ENCODE measurements at places on chromosomes 11 and 22. TPM values are rescaled to one million over a fixed set of nuclear protein-coding genes. Genes with fewer than 3 reads are reported as not detected.

GRCh38 chr11:95222817-95223216 is 8.2 kb downstream of the SESN3 start:
- no peaks in the 10 kb centered on the region for H3K27me3 ChIP-seq
- no peak overlapping the region for H3K4me3 ChIP-seq
- peak overlapping the region; percentile 87 for H3K27ac ChIP-seq
- no peak for DNase-seq

GRCh38 chr11:75714211-75714610 is 3.4 kb upstream of the MOGAT2 start:
- H3K4me3 ChIP-seq = no peak overlapping the region
- H3K36me3 ChIP-seq = no peaks in the 10 kb centered on the region
- peaks cover 5% of the 10 kb centered on the region for H3K4me1 ChIP-seq
- peaks cover 6% of the 10 kb centered on the region for H3K27me3 ChIP-seq
- DNase-seq = no peak
- peak overlapping the region; percentile 0 for H3K27ac ChIP-seq

DNA sequence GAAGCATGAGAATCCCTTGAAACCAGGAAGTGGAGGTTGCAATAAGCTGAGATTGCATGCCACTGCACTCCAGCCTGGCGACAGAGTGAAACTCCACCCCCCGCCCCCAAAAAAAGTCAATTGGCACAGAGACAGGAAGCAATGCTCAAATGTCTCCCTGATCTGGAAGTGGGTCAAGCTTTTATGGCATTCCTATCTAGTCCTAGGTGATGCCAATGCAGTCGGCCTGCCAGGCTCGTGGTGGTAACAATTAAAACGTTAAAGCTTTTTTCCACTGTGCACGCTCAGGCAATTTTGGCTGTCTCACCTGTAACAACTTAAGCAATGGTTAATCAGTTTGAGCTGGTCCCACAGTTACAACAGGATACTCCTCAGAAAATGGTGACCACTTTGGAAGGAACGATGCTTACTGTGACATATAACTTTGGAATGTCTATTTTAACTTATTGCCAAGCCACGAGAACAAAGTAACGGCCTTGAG is 18.9 kb upstream of the PISD start:
- no peak overlapping the region for H3K4me3 ChIP-seq
- H3K27me3 ChIP-seq = no peaks in the 10 kb centered on the region
- no peaks in the 10 kb centered on the region for H3K4me1 ChIP-seq
- H3K36me3 ChIP-seq = peaks cover 12% of the 10 kb centered on the region
- no peak for DNase-seq
- no peak overlapping the region for H3K27ac ChIP-seq

- H3K4me3 ChIP-seq = no peak overlapping the region
- H3K27ac ChIP-seq = no peak overlapping the region
- no peaks in the 10 kb centered on the region for H3K36me3 ChIP-seq
- peaks cover 2% of the 10 kb centered on the region for H3K27me3 ChIP-seq
- DNase-seq = no peak
- H3K4me1 ChIP-seq = peaks cover 1% of the 10 kb centered on the region
Measured at GRCh38 chr22:46137218-46137766, 13.0 kb upstream of the PPARA start.

DNA sequence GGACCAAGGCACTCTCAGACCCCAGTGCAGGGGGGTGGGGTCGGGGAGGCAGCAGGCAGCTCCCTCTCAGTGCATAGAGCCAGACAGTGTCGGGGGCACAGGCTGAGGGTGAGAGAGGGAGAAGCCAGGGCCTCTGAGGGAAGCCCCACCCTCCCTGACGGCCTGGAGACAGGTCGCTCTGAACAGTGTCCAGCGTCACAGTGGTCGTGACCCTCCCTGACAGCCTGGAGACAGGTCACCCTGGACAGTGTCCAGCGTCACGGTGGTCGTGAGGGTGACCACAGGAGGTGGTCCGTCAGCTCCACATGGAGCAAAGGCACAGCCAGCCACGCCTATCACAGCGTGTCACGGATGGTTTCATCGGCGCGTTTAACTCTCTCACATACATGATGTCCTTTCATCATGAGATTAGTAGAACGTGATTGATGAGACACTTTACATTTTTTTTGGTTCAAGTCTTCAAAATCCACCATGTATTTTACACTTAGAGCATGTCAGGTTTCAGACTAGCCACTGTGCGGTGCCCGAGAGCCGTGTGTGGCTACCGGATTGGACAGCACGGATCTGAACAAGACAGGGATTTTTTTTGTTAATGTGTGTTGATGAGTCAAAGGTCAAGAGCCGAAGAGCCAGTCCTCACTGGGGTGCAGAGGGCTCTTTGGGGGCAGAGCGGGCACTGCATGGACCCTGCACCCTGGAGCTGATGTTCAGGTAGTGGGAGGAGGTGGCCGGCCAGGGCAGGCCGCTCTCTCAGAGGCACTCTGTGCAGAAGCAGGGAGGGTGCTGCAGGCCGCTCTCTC is 23.9 kb upstream of the PANX2 start:
- H3K36me3 ChIP-seq = no peaks in the 10 kb centered on the region
- H3K4me3 ChIP-seq = no peak overlapping the region
- peaks cover 18% of the 10 kb centered on the region for H3K4me1 ChIP-seq
- H3K27me3 ChIP-seq = peaks cover 49% of the 10 kb centered on the region
- no peak for DNase-seq

DNA sequence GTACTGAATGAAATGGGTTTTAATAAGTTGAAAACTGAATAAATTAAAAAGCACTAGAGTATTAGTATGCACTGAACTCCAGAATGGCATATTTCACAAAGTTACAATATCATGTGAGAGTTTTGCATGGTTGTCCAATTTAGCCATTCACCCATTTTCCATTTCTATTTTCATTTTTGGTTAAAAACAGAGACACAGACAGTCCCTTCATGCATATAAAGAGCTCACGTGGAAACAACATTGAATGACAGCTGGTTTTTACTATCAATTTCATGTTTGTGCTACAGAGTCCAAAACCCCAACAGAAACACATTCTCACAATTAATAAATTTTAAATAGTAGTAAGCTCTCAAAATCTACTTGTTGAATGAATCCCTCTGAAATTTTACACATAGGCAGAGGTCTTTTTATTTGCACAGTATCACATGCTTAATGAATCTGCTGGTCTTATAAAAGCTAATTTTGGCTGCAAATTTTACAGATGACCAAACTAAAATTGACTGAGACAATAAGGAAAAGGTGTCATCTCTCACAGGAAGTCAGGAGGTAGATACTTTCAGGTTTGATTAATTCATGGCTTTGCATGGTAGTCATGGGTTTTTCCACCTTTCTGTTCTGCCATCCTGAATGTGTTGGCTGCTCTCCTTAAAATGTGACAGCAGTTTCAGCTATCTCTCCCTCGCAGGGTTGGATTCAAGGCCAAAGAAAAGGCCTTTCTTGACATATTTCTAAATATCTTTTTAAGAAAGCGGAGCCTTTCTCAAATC is 20.6 kb upstream of the DDI1 start:
- H3K4me3 ChIP-seq = no peak overlapping the region
- H3K27ac ChIP-seq = no peak overlapping the region
- DNase-seq = no peak
- H3K36me3 ChIP-seq = no peaks in the 10 kb centered on the region

- H3K36me3 ChIP-seq = no peaks in the 10 kb centered on the region
- H3K4me1 ChIP-seq = no peaks in the 10 kb centered on the region
- DNase-seq = no peak
Measured at GRCh38 chr11:133815636-133816035, 29.7 kb downstream of the SPATA19 start.

GRCh38 chr11:46655631-46656030 is 38.3 kb downstream of the ATG13 start:
- peaks cover 15% of the 10 kb centered on the region for H3K36me3 ChIP-seq
- no peak for DNase-seq
- H3K4me3 ChIP-seq = no peak overlapping the region
- H3K27me3 ChIP-seq = no peaks in the 10 kb centered on the region
- no peaks in the 10 kb centered on the region for H3K4me1 ChIP-seq

The ISX gene
- 8.9 TPM for total RNA-seq

DNA sequence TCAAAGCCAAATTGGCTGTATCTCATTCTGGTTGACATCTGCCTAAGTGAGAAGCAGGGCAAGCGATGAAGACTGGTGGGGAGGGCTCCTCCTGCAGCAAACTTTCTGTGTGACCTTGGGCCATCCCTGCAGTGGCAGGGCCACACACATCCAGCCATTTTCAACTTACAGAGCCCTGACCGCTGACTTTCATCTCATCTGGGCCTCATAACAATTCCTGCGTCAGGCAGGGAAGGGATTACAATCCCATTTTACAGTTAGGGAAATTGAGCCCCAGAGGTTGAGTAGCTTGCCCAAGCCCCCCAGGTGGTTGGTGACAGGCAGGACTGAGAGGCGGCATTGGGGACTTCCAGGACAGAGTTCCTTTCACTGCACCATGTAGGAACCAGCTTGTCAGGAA is 21.9 kb downstream of the TPBGL start:
- H3K4me1 ChIP-seq = no peaks in the 10 kb centered on the region
- H3K27me3 ChIP-seq = peaks cover 8% of the 10 kb centered on the region
- H3K4me3 ChIP-seq = no peak overlapping the region
- peaks cover 1% of the 10 kb centered on the region for H3K36me3 ChIP-seq

The SOX6 gene
- 34.9 TPM for total RNA-seq

GRCh38 chr11:122186439-122187080 is 70.5 kb upstream of the BLID start:
- H3K27ac ChIP-seq = no peak overlapping the region
- no peak for DNase-seq
- no peak overlapping the region for H3K4me3 ChIP-seq
